ENCODE measurements at places on chromosomes 6 and 20.

- no peak for DNase-seq
Observed at GRCh38 chr20:47379433-47380150, 23.1 kb upstream of the ZMYND8 start.

GRCh38 chr20:45495501-45495941, 19.9 kb downstream of the SPINT3 start:
- DNase-seq = no peak

DNA sequence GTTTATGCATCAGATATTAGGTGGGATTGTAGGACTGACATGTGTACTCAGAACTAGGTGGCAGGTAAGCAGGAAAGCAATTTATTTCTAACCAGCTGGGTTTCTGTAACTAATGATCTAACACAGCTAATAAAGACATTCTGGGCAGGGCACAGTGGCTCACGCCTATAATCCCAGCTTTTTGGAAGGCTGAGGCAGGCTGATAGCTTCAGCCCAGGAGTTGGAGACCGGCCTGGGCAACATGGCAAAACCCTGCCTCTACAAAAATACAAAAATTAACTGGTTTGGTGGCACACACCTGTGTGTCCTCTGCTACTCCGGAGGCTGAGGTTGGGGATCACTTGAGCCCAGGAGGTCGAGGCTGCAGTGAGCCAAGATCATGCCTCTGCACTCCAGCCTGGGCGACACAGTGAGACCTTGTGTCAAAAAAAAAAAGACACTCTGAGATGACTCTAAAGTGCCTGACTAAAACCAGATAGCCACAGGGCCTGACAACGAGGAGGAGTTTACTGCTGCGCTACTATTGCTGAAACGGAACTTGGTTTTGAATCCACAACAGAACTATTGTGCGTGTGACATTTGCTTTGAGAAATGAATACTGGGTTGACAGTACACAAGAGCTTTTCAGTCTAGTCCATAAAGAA, 29.2 kb upstream of the CEP85L start:
- DNase-seq = no peak

- DNase-seq = no peak
Observed at GRCh38 chr6:166721576-166721975, 94.5 kb upstream of the RPS6KA2 start.

DNA sequence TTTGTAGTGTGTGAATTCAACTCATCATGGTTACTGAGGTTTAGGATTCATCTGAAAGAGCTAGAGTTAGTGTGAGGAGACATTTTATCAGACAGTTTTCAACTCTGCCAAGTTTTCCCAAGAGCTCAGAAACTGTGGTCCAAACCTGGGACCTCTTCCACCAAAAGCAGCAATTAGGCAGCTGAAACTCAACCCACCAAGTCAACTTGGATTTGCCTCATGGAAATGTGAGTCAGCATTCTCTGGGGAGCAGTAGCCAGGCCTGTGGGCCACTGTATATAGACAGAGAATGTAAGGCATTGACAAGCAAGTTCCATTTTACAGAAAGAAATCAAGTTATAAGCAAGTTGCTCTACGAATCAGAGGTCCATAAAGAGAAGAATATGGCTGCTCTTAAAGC, 178.8 kb upstream of the HDDC2 start:
- no peak for DNase-seq

GRCh38 chr6:146700078-146700686, 101.4 kb downstream of the ADGB start:
- no peak for DNase-seq

GRCh38 chr6:6856538-6857523, 250.9 kb upstream of the RREB1 start:
- DNase-seq = no peak
